CD4-positive, alpha-beta T cell treated with Interleukin-10 for 1 hour (primary cell): ENCODE measurements at places on chromosomes 7 and 10.

- no peak for DNase-seq
Observed at GRCh38 chr7:101828301-101829020, 11.0 kb downstream of the CUX1 start.

DNA sequence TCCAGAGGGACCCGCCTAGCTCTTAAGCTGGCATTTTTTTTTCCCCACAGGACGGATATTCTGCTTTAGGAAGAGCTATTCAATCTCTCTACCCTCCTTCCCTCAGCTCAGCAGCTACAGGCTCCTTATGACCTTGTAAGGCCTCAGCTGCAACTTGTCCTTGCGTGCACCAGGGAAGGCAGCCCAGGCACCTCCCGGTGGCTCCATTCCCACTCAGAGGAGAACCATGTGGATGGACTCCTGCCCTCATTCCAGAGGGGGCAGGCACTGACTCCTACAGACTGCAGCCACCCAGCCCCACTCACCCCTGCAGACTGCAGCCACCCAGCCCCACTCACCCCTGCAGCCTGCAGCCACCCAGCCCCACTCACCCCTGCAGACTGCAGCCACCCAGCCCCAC lies 73.7 kb downstream of the ITIH5 start:
- no peak for DNase-seq

DNA sequence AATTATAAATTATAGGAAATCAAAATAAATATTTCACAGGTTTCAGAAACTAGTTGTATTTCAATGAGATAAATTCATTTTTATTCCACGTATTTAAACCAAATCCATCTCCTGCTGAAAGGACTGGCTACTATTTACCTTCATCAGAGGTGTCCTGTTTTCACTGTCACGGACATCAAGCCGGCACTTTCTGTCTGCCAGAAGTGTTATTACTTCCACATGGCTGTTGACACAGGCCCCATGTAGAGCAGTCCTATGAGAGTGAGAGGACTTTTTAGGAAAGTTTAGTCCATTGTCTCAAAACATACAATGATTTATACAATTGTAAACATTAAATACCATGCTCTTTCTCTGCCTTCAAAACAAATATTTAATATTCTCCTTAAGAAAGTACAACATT lies 100.4 kb upstream of the ACBD5 start:
- no peak for DNase-seq

GRCh38 chr10:22723343-22723779 lies 9.0 kb upstream of the PIP4K2A start:
- DNase-seq, result no peak

DNA sequence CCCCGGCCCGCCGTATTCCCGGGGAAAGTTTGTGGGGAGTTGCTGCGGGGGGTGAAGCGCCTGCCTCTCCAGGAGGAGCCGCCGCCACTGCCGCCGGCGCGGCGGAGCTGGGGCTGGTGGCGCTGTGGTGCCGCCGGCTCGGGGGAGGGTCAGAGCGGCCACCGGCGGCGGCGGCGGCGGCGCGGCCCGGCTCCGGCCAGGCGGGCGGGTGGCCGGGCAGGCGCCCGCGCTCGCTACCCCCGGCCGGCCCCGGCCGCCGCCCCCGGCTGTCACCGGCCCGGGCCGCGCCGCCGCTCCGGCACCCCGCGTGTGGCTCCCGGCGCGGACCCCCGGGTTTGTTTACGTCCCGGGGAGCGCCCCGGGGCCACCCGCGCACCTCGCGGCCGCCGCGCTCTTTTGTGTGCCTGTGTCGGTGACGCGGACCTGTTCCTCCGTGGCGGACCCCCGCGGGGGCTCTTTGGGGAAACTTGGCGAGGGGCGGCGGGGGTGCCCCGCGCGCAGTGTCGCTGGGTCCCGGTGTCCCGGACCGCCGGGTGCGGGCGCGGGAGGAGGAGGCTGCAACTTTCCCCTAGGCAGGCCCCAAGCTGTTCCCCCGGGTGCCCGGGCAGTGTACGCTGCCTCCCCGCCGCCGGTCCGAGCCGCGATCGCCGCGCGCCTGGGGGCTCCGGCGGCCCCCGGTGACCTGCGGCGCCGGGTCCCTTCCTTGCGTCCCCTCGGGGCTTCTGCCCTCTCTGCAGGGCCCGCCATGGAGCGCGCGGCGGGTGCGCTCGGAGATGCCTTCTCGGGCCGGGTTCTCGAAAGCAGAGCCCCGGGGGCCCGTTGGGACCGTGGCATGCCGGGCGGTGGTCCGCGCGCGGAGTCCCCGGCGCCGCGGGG lies 593 bp upstream of the CUX1 start:
- DNase-seq, result peak; percentile 23

GRCh38 chr10:110016039-110016438 lies 8.3 kb downstream of the ADD3 start:
- DNase-seq, result peak; percentile 25

GRCh38 chr10:31816318-31816717 lies 112.3 kb downstream of the ARHGAP12 start:
- DNase-seq, result no peak

DNA sequence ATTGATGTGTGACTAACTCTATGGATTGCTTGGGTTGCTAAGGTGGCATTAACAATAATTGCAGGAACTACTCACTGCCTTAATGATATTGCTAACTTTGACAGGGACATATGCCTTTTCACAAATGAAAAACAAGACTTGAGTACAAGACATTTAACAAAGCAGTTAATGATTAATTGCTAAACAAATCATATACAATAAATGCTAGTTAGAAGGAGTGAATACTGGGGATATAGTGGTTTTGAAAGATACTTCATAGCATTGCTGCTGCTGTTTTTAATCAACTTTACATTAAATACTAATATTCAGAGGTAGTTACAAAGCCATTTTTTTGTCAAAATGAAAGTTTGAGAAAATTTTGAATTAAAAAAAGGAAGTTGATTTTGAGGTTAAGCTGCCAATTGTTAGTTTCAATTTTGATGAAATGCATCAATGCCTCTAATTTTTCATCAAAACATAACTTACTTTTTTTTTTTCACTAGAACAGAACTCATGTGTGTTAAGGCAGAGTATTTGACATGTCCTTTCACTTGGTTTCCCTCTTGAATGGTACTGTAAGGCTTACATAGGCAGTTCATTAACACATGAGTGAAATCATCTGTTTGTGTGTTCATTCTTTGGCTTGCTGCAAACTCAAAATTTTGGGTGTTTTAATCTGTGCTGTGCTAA lies 106.2 kb upstream of the SEMA3D start:
- no peak for DNase-seq

GRCh38 chr7:23275912-23276311 lies 23.2 kb upstream of the MALSU1 start:
- DNase-seq, result no peak

- DNase-seq, result no peak
Observed at GRCh38 chr10:76244061-76244686, 812.8 kb downstream of the LRMDA start.

- DNase-seq, result no peak
Observed at GRCh38 chr10:65787571-65787970, 1138.3 kb upstream of the LRRTM3 start.

GRCh38 chr7:2834748-2835441 lies 9.2 kb downstream of the GNA12 start:
- no peak for DNase-seq

GRCh38 chr7:50448823-50449222 lies 1.3 kb downstream of the FIGNL1 start:
- no peak for DNase-seq

- no peak for DNase-seq
Observed at GRCh38 chr10:84190621-84191020, 3.7 kb upstream of the CDHR1 start.

- DNase-seq, result no peak
Observed at GRCh38 chr10:69663369-69663947, 33.4 kb downstream of the FAM241B start.
